ENCODE measurements at places on chromosomes 1 and 21.
A peak's percentile ranks its signal among the peaks of the same experiment; 100 is the strongest.

DNA sequence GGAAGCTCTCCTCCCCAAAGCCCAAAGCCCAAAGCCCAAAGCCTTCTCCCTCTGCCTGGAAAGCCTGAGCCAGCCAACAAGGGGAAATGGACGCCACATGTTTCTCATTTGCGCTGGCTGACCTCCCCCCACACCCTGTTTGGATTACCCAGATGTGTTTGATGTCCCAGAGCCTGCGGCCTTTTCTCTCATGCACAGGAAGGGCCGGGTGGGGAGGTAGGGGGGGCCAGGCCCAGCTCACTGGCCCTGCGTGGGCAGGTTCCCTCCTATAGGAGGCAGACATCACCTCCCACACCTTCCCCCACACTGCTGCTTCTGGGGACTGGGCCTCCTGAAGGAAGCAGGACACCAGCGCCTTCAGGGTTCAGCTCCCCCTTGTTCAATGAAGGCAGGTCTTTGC lies 116.3 kb downstream of the NAV1 start:
- peak; percentile 8 for DNase-seq

DNA sequence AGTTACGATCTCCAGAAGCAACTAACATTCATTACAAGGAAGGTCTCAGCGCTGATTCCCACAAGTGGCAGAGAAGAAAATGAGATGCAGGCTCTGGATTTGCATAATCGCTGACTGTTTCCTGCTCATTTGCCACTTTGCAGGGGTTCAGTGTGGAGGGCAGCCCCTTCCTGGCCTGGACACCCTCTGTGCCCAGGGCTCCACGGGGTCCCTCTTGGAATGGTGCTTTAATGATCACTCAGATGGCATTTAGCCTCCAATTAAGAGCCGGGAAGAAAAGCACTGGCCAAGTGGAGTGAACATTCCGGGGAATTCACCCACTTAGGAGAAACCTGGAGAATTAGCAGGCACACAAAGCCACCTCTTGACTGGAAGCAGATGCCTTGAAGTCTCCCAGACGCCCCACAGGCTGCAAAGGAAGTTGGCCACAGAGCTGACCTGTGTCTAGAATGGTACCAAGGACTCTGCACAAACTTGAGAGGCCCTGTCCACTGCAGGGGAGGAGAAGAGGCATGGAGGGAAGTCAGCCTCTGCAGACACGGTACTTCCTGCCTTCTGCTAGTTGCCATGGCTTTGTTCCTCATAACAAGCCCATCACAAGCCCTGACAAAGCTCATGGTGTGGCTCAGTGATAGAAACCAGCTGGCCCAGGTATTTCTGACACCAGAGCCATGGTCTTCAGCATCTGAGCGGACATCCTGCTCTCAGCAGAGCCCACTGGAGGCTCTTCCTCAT lies 157.2 kb downstream of the KAZN start:
- DNase-seq, result no peak

DNA sequence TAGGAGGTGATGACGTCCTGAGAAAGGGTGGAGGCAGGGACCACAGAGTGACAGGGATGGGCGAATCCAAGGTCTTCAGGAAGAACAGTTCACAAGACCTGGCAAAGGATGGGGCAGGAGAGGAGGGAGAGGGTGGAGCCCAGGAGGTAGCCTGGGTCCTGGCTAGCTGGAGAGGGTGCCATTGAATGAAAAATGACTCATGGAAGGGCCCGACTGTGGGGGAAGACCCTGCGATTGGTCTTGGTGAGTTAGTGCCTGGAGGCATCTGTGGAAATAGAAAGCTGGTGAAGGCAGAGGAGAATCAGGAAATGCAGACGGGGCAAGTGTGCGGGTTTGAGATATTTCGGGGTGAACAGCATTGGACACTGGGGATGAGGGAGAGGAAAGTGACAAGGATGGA lies 60.3 kb upstream of the SLC45A1 start:
- no peak for DNase-seq

- peak; percentile 81 for DNase-seq
These were observed 334.4 kb downstream of the SRGAP2C start for GRCh38 chr1:121519042-121519755.

- no peak for DNase-seq
These were observed 47.2 kb downstream of the GNG12 start for GRCh38 chr1:67785847-67786753.

GRCh38 chr21:33112681-33113080 lies 42.7 kb downstream of the OLIG1 start:
- DNase-seq, result no peak

- DNase-seq, result no peak
These were observed 174.5 kb upstream of the POU3F1 start for GRCh38 chr1:38221006-38221649.

DNA sequence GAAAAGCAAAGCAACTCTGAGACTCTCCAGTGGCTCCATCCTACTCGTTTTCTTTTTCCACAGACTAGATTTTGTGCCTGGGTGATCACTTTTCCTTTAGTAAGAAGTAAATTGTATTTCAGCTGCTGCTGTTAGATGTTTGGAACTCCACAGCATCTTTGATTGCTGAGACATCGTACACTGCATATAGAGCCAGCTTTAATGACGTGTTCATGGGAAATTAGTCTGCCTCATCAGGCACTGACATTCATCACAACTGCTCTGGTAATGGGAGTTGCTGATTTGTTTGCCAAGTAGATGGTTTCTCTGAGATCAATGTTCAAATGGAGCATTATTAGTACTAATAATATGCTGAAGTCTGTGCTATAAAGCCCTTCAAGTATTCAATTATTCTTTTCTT lies 573.8 kb upstream of the NR5A2 start:
- no peak for DNase-seq

DNA sequence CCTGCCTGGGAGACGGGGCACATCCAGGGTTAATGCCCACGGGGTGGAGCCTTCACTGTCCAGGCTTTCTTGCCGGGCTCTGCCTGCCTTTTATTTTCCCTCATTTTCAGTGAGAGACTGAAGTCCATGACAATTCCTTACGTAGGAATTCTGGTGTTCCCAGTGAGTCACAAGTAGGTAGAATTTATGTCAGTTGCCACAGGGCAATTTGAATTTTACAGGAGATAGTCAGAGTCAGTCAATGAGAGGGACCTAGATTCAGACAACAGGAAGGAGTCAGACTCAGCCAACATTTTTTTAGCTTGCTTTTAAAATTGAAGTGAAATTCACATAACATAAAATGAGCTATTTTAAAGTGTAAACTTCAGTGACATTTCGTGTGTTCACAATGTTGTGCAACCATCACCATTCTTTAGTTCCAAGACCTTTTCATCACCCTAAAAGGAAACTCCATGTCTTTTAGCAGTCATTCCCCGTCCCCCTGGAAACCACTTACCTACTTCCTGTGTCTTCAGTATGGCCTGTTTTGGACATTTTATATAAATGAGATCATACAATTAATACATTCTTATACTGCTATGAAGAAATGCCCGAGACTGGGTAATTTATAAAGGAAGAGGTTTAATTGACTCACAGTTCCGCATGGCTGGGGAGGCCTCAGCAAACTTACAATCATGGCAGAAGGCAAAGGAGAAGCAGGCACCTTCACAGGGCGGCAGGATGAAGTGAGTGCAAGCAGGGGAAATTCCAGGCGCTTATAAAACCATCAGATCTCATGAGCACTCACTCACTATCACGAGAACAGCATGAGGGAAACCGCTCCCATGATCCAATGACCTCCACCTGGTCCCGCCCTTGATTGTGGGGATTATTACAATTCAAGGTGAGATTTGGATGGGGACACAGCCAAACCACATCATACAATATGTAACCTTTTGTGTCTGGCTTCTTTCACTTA lies 14.6 kb downstream of the AJAP1 start:
- no peak for DNase-seq

DNA sequence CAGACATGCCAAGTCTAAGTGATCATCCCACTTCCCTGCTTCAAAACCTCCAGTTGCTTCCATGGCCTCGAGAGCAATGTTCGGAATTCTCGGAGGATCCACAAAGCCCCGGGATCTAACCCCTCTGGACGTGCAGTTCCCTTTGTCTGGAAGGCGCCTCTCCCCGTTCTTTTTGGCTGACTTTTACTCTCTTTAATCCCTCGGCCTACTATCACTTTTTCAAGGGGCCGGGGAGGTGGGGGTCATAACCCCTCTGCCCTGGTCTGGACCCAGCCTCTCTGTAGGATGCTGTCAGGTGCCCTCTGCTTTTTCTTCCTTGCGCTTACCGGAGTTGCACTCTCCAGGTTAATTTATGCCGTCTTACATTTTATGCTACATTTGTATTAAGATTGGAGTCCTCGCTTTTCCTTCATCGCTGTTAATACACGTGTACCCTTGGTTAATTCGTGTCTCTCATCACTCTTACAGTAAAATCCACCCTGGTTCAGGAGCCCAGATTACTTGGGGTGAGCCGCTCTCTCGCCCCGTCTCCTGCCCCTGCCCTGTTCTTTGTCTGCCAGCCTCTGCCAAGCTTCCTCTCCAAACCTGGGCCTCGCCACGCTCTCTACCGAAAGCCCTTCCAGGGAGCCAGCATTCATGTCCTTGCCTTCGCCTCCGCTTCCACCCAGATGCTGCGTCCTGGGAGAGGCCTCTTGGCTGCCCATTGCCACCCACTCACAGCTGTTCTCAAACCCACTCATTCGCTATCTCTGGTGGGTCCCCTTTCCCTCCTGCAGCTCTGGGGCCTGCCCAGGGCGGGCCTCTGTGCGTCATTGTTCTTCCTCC lies 448.6 kb downstream of the CAMTA1 start:
- no peak for DNase-seq

DNA sequence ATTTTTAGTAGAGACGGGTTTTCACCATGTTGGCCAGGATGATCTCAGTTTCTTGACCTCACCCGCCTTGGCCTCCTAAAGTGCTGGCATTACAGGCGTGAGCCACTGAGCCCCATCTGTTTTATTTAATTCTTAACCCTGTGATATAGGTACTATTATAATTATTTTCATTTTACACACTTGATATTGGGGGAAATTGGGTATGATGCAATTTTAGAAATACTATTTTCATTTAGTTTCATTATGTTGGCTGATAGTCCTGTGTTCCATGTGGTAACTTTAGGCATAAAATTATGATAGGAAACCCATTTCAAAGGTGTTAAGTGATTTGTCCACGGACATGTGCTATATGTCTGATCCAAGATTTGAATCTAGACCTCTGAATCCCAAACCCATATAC lies 61.1 kb downstream of the SPEN start:
- DNase-seq, result no peak

DNA sequence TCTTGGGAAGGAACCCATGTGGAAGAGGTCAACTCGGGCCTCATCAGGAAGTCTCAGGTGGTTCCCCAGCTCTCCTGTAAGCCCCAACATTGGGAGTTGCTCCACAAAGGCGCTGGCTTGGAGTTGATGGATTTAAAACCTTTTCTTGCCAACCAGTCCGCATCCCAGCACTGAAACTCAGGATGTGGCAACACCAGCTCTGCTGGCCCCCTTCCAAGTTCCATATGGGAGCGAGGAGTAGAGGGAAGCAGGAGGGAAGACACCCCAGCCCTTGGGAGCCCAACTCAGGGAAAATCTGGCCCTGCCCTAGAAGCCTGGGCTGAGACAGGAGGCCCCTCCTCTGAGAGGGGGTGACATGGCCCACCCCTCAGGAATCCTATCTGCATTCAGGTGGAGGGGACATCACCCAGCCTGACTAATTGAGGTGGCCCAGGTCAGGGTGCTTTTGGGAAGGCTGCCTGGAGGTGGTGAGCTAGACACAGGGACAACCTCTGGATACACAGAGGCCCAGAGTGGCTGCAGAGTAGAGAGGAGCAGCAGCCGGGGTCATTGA lies 33.1 kb upstream of the DMBX1 start:
- DNase-seq, result no peak

DNA sequence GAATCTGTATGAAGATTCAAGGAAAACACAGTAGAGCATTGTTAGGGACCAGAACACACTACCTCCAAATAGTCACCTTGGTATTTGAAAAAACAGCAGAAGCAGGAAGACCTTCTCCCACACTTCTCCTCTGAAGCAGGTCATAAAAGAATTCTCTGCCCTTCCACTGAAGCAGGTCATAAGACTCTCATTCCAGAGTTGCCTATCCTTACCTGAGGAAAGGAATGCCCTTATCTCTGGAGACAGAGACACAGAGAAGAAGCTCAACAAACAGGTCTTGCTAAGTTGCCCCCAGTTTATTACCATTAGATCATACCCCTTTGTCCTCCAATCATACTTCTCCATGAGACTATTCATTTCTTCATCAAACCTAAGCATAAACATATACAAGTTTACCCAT lies 225.8 kb upstream of the TNR start:
- DNase-seq, result no peak

- no peak for DNase-seq
These were observed 207.6 kb upstream of the HMCN1 start for GRCh38 chr1:185526344-185527307.

- DNase-seq, result no peak
These were observed 170.3 kb downstream of the MIS18A start for GRCh38 chr21:32108566-32108965.

GRCh38 chr21:45818276-45818903 lies 163.2 kb upstream of the COL6A1 start:
- no peak for DNase-seq

- no peak for DNase-seq
These were observed 2.4 kb downstream of the GABRD start for GRCh38 chr1:2021550-2021949.

GRCh38 chr1:216015116-216015515 lies 408.1 kb downstream of the USH2A start:
- DNase-seq, result no peak

GRCh38 chr1:160835751-160836150 lies 26.9 kb downstream of the CD244 start:
- DNase-seq, result no peak

GRCh38 chr1:162687870-162688269 lies 55.6 kb downstream of the DDR2 start:
- DNase-seq, result no peak

DNA sequence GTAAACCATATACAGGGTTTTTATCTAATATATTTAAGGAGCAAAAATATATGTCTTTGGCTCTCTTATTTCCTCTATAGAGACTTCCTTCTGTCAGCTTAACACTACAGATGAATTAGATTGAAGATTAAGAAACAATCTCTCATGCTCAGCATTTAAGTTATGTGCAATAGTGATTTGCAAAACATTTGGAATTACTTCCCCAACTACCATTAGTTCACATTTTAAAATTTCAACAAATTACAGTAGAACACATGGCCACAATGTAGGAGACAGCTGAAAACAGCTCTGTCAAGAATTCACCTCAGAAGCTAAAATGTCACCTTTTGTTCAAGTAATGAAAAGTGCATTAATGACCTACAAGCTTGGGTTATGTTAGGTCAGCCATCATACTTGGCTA lies 177.9 kb downstream of the EIF4G3 start:
- DNase-seq, result no peak

DNA sequence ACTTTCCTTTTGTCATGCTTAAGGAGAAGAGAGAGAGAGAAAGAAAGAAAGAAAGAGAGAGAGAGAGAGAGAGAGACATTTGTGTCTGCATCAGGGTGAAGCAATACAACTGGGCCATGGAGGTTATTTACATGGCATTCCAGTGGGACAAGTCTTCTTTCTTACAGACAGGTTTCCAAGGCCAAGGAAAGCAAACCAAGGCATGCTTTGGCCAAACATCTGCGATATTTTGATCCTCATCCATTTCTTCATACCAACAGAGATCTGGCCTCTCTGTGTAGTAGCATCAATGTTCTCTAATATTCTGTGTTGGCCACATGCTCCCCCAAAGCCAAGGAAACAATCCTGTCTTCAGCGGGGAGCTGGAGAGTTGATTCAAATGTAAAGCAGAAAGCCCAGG lies 292.1 kb downstream of the SETD4 start:
- DNase-seq, result no peak

GRCh38 chr1:232379063-232379434 lies 250.9 kb downstream of the SIPA1L2 start:
- no peak for DNase-seq

All from activated CD4-positive, alpha-beta T cell treated with anti-CD3 and anti-CD28 coated beads, Interleukin-2, amount 50 U/mL, for 1 hour (primary cell).